ENCODE measurements at places on chromosomes 1 and 21.

DNA sequence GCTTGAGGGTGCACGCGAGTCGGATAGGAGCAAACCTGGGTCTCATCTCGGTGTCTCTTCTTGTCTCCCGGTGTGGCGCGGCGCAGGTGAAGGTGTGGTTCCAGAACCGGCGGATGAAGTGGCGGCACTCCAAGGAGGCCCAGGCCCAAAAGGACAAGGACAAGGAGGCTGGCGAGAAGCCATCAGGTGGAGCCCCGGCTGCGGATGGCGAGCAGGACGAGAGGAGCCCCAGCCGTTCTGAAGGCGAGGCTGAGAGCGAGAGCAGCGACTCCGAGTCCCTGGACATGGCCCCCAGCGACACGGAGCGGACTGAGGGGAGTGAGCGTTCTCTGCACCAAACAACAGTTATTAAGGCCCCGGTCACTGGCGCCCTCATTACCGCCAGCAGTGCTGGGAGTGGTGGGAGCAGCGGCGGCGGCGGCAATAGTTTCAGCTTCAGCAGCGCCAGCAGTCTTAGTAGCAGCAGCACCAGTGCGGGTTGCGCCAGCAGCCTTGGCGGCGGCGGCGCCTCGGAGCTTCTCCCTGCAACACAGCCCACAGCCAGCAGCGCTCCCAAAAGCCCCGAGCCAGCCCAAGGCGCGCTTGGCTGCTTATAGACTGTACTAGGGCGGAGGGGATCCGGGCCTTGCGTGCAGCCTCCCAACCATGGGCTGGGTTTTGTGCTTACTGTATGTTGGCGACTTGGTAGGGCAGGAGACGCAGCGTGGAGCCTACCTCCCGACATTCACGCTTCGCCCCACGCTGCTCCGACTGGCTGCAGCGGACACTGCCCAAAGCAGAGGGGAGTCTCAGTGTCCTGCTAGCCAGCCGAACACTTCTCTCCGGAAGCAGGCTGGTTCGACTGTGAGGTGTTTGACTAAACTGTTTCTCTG, 5.1 kb downstream of the HLX start:
- DNase-seq, result no peak

DNA sequence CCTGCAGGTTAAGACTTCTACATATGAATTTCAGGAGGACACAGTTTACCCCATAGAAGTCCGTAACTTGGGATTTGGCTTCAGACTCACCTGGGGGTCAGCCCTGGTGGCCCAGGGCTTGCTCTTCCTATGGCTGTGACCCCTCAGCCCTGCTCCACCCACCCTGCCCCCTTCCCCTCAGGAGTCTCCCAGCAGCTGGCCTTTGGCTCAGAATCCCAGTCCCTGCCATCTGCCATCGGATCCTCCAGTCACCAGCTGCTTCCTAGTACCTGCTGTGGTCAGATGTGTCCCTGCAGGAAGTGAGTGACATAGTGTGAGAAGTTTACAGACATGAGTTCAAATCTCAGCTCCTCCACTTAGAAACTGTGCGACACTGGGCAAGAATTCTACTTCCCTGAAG, 332.6 kb downstream of the NPHP4 start:
- no peak for DNase-seq

DNA sequence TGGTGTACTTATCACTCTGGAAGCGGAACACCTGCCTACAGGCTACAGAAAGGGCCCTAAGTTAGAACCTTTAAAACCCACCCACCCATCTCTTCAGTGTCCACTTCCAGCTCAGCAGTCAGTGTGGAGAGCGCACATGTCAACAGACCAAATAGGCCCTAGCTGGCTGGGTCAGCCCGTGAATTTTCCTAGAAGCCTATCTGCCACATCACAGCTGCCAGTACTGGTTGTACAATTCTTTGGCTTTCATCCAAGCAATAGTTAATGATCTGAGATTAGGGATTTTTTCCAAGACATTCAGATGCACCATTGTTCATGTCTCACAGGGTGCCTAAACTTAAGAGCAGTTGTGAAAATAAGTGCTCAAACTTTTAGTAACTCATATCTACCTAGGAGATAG, 197.1 kb downstream of the KCNK2 start:
- no peak for DNase-seq

DNA sequence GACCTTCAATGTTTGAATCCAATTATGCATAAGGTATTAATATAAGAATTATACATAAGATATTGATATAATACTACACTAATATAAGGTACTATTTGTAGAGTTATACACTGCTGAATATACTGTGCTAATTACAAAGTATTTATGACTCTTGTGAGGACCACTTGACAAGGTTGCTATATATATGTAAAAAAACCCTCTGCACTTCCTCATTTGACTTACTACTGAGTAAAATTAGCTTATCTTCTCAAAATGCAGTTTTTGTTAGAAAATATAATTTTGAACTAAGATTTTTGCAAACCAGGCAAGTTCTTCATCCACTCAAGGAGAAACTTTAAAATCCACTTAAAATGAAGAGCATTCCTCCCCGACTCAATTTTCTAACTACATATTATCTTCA, 8.5 kb downstream of the SIKE1 start:
- no peak for DNase-seq

DNA sequence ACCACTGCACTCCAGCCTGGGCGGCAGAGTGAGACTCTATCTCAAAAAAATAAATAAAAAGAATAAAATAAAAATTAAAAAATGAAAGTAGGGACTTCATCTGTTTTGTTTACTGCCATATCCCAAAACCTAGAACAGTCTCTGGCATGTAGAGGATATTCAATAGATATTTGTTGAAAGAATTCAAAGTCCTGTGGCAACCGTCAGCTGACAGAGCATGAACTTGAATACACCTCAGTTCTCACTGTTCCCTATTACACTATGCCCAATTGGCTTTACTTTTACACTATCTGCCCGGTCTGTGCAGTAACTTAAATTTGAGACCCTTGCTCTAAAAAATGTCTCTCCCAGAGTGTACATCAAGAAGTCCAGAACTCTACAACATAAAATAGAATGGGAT, 46.2 kb downstream of the PRDX6 start:
- no peak for DNase-seq

- no peak for DNase-seq
Measured at GRCh38 chr1:155014709-155015508, 12.3 kb downstream of the ZBTB7B start.

DNA sequence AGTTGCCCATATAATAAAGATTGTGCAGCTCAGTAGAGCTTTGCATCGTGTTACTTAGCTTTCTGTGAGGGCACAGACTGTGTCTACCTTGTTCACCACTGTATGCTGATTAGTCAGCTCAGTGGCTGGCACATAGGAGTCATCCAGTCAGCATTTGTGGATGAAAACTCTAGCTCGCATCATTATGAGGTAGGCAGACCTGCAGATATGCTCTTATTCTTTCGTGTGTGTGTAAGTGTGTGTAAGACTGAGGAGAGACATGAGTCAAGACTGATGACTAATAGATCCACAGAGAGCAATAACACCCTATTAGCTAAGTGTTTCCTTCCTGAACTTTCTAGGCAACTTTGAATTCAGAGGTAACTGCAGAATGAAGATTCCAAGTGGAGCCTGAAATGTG, 17.1 kb downstream of the TTF2 start:
- no peak for DNase-seq

GRCh38 chr1:221268295-221268694, 389.1 kb downstream of the HLX start:
- DNase-seq, result no peak

DNA sequence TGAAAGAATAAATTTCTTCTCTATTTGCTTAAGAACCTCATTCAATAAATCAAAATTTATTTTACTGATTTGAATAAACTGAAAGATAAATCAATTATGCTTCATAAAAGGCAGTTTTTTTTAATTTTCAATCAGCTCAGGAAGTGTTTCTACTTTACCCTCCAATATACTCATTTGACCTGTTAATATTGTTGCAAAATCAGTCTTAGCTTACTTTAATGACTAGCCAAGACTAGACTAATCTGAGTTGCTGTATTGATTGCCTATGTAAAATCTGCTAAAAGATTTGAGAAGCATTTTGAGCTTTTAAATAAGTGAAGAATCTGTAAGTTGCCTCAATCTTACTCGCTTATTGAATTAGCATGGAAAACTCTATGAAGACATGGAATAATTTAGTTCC, 179.1 kb upstream of the LYPLAL1 start:
- DNase-seq, result no peak

DNA sequence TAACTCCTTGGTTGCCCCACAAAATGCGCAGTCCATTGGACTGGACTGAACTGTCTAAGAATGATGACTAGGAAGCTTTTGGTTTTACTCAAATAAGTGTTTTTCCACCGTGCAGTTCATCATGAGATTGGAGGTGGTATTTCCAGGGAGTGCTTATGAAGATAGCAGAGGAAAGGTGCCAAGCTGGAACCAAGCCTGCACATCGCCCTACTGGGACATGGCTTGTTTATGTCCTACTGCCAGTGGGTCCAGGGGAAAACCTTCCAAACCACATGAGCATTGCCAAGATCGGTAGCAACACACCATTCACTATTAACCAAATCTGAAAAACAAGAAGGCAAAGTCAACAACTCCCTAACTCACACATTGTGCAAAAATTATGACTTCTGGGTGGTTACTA, 54.7 kb upstream of the DSCAM start:
- no peak for DNase-seq
